ENCODE measurements at places on chromosomes 12 and 14.

GRCh38 chr12:132827763-132828703, 636 bp downstream of the GOLGA3 start:
- no peak for DNase-seq

- DNase-seq, result no peak
Measured at GRCh38 chr14:60720962-60721325, 3.2 kb downstream of the SIX4 start.

DNA sequence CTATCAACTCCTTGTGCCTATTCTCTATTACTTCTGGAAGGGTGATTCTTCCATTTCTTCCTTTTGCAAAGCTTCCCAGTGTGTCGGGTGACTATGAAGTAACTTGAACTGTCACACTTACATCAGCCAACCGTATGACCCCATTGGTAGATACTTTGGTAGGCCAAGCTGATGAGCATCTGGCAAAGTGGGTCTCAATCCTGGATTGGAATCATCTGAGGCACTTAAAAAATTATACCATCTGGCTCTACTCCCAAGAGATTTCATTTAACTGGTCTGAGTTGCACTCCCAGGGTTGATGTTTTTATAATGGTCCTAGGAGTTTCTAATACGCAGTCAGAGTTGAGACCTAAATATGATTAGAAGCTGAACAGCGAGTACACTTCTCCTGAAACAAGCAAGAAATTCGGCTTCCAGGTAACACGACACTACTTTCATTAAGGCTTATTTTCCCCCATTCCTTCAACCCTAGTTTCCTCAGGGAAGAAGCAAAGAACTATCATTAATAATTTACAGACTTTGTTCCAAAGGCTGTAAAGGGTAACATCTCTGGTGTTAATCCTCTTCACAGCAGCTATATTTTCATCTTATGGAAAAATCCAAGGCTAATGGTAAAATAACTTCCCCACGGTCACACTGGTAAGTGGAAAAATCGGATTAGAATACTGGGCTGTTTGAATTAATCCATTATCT, 76.8 kb downstream of the PDE6H start:
- no peak for DNase-seq

- no peak for DNase-seq
Measured at GRCh38 chr14:94867946-94868771, 98.2 kb upstream of the GSC start.

DNA sequence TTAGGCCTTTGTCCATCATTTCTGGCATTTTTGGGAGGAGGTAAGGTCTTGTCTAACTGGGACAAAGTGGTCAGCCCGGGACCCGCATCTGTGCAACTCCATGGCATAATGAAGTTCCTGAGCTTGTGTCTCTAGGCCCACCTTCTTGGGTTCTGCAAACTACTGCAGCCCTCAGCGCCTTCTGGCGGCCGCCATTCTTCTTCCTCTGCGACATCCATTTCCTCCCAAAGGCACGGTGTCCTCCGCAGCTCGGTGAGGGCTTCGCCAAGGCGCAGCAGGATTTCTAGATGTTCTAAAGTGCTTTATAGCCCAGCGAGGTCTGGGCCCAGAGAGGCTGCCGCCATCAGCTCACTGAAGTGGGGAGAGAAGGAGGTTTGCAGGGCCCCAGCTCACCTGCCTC, 134.4 kb upstream of the OR4E1 start:
- DNase-seq, result no peak

- DNase-seq, result no peak
Measured at GRCh38 chr12:117718559-117718958, 250.2 kb downstream of the KSR2 start.

DNA sequence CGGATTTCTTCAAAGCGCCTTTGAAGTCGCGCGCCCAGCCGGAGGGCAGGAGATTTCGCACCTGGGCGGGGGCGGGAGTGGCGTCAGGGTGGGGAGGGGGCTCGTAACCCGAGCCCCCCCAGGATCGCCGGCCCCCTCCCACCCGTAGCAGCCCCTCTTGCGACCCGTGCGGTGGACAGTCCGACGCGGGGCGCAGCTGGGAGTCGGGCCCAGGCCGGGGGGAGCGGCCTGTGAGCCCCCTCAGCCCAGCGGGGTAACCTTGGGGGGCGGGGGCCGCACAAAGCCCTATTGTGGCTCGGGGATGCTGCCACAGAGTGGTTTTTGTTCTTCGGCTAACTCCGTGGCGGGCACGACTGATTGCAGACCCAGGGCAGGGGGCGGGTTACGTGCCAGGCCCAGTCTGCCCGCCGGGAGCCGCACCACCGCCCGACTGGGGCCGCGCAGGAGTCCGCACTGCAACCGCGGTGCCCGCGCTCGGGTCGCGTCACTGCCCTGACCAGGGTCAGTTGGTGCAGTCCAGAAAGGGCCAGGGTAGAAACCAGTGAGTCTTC, 4.2 kb upstream of the AAAS start:
- no peak for DNase-seq

DNA sequence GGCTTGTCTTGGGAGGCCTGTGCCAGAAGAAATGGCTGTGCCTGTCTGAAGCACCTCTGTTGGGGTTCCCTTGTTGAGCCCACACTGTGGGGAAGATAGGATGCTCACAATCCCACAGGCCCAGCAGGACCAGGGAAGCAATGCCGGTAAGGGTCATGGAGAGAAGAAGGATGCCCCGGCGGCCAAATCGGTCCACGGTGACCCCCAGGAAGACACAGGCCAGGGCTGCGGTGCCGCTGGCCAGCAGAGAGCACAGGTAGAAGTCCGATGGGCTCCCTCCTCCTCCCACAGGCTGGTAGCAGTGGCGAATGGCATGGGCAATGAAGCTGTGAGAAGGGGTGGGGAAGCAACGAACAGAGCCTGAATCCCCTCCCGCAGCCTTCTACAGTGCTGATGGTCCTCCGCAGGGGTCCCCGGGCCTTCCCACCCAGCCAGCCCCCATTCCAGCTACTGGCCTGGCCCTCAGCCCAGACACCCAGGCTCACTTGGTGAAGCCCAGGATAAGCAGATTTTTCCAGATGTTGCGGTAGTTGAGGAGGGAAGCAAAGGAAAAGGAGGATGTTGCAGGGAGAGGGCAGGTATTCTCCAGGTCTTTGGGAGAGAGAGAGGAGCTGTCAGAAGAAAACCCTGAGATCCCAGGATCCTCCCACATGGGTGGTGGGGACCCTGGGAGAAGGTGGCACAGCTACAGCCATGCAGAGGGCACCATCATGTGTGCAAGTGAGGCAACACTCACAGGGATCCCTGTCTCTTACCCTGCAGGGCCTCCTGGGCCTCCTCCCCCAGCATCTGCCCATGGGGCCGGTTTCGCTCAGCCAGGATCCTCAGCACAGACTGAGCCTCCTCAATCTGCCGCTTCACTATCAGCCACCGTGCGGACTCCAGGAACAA, 5.0 kb downstream of the SLC22A17 start:
- DNase-seq, result no peak

DNA sequence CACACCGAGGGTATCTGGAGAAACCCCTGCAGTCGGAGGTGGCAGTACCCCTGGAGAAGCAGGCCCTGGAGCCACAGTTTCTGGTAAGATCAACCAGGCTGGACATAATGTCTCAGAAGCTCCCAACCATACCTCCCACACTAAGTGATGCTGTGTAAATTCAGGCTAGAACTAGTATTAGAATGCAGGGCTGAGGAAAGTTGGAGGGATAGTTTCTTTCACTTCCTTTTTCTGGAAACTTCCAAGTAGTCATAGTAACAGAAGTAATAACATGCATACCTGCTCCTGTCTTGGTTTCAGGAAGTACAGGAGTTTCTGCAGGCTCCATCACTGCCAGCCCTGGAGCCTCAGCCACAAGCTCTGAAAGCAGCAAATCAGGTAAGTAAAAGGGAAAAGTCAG, 228.1 kb upstream of the CNTN1 start:
- no peak for DNase-seq

DNA sequence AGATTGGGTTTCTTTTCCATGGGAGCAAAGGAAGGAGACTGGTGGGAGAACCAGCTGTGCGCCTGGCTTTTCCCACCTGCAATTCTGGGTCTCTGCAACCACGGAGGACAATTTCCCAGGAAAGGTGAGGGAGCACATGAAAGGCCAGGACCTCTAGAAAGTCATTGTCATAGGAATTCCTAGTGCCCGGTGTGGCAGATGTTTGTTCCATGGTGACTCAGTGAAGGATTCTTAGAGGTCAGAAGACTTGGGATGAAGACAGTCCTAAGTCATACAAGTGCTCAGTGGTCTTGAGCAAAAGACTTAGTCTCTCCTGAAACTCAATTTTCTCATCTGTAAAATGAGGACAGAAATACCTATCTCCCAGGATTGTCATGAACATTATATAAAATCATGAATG, 51.3 kb downstream of the KCNA5 start:
- no peak for DNase-seq

- DNase-seq, result no peak
Measured at GRCh38 chr12:72272091-72272661, at the start of gene TRHDE. Gene TRHDE, plus strand, starts transcription at chr12:72272370. Its CDS starts 274 bp downstream, at chr12:72272644.

DNA sequence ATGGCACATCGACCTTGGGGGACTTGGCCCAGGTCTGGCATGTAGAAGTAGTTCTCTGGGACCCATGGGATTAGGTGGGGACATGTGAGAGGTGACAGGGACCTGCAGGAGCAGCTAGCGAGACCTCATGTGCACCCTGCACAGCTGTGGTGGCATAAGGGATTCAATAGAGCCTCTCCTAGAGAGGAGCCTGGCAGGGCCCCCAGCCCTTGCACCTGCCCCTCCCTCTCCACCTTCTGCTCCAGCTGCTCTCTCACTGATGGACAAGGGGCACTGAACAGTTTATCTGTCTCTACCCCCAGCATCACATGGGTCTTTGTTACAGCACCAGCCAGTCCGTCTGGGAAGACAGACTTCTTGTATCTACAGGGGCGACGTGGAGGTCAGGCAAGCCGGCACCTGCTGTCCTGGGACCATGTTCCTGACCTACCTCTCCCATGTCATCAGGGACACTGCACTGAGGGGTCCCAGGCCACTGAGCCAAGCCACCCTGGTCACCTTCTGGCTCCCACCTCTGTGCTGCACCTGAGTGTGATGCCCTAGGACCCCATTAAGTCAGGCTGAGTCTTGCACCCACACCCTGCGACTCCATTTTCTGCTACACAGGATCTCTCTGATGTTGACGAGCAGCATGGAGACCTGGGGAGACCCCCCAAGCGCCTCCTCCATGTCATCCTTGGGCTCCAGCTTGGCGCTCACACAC, 32.6 kb downstream of the DDX11 start:
- DNase-seq, result no peak

GRCh38 chr14:101075801-101076413, 172.4 kb upstream of the RTL1 start:
- DNase-seq, result no peak

DNA sequence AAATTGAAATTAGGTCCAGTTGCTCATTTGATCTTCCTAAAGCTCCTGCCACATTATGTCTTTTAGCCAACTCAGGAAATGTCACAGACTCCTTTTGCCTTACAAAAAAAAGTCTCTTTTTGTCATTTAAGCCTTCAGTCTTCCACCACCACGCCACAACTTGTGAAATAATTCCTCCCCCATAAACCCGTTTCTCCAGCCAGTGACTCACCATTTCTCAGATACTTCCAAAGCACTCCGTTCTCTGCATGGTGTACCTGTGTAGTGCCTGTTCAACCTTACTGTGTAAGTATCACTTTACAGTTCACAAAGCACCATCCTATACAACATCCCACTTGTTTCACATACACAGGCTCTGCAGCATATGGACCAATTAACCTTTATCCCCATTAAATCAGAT, 139.5 kb upstream of the AEBP2 start:
- no peak for DNase-seq

DNA sequence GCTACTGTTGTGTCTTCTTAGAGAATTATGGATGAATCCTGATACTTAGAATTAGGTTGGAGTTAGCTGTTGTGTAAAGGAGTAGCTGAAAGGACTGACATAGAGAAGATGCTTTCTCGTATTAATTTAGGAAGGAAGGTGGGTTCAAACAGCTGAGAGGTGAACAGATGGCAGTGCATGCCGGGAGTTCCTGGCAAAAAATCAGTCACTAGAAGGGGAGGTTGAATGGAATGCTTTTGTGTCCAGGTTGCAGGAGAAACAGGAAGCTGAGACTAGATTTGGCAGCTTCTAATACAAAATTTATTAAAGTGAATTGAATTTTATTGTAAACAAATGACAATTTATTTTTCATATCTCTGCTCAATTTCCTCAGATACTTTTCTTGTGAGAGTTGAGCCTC, 70.8 kb downstream of the BTG1 start:
- no peak for DNase-seq

GRCh38 chr12:131832321-131833231, 4.4 kb downstream of the MMP17 start:
- no peak for DNase-seq

GRCh38 chr12:93379326-93379980, 1.7 kb downstream of the NUDT4 start:
- DNase-seq, result no peak

GRCh38 chr12:82468563-82468962, 110.2 kb downstream of the METTL25 start:
- DNase-seq, result no peak

DNA sequence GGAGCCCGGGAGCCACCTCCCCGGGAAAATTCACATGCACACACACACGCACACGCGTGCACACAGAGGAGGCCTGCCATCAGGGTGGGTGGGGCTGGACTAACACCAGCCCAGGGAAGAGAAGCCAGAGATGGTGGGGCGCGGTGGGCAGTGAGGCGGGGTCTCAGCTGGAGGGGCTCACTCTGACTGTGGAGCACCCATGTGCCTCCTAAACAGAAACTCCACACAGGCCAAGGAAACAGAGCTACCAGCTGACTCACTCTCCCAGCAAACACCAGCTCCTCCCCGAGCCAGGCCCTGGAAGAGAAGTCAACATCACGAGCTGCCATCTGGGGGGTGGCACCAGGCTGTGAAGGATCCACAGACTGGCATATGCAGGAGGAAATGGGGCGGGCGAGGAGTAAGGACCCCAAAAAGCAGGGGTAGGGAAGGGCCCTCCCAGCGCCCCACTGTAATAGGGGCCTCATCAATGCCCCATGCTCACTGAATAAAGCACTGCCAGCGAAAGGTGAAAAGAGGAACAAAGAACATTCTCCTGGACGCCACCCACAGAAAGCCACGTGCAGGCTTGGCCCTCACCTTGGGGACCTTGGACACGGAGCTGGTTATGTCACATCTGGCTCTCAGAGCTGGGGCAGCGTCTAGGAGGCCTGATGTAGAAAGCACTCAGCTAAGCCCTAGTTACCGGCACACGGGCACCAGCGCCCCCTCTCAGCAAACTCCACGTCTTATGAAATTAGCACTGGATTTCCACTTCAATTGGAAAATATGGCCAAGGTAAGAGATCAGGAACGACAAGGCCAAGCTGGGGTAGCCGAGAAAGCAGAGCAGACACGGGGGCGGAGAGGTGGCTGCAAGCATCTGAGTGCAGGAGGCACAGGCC, 8.4 kb upstream of the INF2 start:
- no peak for DNase-seq

DNA sequence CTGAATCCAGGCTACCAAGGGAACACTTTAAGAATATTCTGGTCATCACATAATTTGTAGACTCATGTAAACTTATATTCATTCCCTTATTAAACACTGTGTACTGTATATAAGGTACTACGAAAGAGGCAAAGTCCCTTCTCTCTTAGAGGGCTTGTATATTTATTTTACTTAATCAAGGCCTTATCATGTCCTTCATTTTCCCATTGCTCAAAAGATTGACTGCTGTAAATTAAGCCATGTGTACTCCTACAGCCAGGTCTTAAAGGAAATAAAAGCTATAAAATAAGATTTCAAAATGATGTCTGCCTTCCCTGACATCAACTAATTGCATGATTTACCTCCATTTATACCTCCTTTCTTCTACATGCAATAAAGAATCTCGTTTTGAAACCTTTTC, 5.0 kb downstream of the DENND5B start:
- no peak for DNase-seq

GRCh38 chr14:62957562-62957961, 87.7 kb downstream of the KCNH5 start:
- DNase-seq, result no peak
